ENCODE measurements at places on chromosomes 13 and 19.

DNA sequence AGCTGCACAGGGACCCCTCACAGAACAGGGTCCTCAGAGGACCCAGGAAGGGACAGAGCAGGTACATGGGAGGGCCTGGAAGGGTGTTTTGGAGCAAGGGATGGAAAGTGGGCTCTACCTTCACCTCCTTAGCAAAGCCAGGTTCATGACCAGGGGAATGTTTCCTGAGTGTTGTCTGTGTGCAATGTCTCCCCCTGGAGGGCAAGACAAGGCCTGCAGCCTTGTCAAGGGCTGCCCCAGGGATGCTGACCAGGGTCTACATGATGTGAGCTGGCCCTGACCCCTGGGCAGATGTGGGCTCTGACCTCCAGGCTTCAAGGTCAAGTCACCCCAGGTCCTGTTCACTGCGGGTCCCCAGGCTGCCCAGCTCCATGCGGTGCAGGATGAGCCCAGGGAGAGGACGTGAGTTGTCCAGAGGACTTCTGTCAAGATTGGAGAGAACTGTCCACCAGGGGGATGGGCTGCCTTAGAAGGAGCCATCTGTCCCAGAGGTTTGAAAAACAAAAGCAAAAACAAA lies 1.0 kb upstream of the CEACAM1 start:
- peak; percentile 50 for DNase-seq

DNA sequence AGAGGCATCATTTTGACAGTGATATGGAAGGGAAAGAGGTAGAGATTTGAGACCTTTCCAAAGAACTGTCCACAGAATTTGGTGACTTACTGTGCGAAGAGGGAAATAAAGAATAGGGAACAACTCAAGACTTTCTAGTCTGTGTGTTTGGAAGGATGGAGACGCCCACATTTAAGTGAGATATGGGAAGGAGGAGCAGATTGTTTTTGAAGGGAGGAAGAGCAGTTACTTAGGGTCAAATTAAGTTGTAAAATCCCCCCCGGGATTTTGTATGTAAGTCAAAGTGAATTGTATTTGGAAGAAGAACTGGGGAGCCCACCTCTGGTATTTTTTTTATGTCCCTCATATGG lies 1.2 kb downstream of the USPL1 start:
- no peak for DNase-seq

DNA sequence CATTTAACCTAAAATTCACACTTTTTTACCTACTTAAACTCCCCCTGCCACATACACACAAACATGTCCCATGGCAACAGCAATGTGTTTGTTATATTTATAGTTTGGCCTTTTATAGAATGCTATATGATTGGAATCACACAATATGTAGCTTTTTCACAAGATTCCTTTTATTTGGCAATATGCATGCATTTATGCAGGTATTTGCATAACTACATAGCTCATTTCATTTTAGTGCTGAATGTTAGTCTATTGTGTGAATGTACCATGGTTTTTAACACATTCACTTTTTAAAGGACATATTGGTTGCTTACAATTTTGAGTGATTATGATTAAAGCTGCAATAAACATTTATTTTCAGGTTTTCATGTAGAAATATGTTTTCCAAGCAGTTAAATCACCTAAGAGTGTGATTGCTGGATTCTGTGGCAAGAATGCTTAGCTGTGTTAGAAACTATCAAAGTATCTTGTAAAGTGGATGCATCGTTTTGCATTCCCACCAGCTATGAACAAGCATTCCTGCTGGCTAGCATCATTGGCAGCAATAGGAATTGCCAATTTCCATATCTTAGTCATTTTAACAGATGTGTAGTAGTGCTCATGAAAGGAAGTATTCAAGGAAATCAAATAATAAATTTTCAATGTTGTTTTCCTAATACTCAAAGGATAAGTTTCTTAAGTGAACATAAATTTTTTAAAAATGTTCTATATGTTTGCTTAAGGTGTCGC lies 557.0 kb downstream of the SLITRK1 start:
- DNase-seq, result no peak

DNA sequence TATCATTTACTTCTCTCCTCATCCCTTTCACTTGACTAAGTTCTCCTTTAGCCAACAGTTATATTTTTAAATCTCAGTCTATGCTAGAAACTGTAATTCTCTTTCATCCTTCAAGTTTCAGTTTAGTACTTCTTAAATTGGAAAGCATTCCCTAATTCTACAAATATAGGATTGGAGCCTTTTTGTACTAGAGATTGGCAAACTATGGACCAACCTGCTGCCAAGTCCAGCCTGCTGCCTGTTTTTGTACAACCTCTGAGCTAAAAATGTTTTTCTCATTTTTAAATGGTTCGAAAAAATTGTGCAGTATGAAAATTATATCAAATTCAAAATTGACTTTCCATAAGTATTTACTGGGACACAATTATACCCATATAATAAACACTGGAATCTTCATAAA lies 1381.5 kb upstream of the SPRY2 start:
- DNase-seq, result no peak

DNA sequence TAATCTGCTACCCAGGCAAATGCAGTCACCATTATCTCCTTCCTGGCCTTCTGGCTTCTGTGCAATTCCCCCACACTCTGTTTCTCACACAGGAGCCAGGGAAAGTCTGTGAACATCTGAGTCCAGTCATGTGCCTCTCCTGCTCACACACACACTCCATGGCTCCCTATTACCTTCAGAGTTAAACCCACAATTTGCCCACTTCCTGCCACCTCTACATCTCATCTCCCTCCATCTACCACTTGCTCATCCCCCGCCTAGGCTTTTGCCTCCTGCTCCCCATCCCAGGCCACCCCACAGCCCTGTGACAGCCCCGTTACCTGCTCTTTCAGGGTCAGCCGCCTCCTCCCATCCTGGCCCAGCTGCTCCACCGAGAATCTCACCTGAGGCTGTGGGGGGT lies 13.5 kb downstream of the IL12RB1 start:
- DNase-seq, result no peak

DNA sequence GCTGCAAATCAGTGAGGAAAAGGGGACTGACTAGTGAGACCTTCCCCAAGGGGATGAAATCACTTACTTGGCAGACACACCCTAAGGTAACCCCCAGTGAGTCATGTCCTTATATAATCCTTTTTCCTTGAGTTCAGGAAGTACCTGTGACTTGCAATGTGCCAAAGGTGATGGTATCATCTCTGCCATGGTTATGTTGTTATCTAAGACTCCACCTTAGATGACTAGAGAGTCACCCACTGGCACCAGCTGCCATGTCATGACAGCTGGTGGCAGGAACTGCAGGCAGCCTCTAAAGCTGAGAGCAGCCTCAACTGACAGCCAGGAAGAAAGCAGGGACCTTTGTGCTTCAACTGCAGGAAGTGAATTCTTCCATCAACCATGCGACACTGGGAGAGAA lies 12.5 kb downstream of the PBX4 start:
- no peak for DNase-seq

DNA sequence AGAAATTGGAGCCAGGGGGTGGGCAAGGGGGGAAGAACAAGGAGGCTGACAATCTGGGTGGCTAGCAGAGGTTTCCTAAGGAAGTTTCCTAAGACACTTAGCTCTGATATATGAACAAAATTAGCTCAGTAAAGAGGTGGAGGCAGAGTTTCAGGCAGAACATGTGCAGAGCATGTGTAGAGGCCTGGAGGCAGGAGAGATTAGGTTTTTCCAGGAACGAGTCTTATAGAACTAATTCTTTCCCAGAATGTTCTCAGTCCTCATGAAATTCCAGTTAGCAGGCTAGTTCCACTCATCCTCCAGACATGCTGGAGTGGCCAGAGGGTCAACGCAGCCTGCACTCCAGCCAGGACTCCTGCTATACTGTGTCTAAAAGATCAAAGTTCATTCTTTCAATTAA lies 184.7 kb downstream of the LACC1 start:
- no peak for DNase-seq

GRCh38 chr19:8150998-8151766 lies 1.8 kb upstream of the FBN3 start:
- no peak for DNase-seq

GRCh38 chr13:113474179-113474578 lies 16.3 kb downstream of the DCUN1D2 start:
- no peak for DNase-seq

- DNase-seq, result no peak
Measured at GRCh38 chr13:23945612-23946011, 48.3 kb upstream of the C1QTNF9B start.

DNA sequence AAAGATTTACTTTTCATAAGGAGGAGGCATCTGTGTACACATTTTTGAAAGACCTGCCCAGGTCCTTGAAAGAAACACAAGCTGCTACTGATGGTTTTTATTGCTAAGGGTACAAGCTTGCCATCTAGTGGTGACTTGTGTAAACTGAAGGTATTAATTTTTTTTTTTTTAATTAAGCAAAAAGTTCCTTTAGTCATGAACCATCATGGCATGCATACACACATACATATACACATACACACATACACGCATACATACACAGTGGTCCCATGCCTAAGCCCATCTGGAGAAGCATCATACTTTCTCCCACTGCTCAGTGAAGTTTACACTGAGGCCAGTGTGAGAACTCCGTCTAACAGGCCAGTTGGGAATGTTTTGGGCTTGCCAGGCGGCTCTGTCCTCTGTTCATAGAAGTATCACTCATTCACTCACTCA lies 312.5 kb downstream of the DCLK1 start:
- no peak for DNase-seq

DNA sequence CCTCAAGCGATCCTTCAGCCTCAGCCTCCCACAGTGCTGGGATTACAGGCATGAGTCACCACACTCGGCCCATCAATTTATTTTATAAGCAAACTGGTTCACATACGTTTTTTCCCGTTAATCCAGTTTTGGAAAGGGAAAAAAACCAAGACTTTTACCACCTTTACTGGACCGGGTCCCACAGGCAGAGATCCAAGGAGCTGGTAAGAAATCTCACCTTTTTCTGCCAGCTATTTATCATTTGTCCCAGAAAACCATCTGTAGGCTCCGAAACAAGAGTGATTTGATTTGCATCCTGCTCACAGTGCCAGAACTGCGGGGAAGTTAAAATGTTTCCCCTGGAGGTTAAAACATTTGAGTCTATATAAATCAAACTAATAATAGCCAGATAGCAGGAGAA lies 6.3 kb upstream of the FUT2 start:
- DNase-seq, result no peak

DNA sequence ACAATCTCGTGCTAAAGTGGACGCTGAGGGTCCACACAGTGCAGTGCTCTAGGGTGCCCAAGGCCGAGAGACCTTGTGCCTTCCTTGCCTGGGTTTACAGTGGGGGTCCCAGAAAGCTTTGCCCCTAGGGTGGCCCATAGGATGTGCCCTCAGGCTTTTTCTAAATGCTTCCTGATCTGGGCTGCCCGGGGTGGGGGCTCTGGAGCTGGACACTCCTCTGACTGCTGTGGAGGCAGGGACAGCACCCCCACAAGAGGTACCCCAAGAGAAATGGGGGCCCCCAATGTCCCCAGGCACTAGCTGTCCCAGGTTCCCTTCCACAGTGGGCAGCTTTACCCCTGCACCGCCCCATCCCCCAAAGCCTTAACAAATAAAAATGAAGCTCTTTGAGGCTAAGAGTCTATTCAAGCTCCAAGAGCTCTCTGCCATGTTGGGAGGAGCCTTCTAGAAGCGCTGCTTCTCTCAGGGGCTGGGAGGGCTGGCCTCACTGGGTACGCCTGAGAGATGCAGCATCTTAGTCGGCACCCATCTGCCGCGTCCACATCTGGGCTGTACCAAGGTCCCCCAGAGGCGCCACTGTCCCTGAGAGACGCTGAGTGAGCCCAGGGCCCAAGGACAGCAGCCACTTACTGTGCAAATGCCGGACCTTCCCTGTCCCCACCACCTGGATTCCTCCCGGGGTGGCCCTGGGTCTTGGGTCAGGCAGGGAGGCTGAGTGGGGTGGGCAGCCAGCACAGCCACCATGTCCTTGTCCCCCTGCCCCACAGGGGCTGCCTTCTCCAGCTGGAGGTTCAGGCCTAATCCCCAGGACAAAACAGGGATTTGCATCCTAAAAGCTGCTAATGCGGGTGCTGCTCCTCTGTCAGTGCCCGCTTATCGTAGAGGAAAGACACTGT lies 27.4 kb downstream of the CEBPA start:
- no peak for DNase-seq

DNA sequence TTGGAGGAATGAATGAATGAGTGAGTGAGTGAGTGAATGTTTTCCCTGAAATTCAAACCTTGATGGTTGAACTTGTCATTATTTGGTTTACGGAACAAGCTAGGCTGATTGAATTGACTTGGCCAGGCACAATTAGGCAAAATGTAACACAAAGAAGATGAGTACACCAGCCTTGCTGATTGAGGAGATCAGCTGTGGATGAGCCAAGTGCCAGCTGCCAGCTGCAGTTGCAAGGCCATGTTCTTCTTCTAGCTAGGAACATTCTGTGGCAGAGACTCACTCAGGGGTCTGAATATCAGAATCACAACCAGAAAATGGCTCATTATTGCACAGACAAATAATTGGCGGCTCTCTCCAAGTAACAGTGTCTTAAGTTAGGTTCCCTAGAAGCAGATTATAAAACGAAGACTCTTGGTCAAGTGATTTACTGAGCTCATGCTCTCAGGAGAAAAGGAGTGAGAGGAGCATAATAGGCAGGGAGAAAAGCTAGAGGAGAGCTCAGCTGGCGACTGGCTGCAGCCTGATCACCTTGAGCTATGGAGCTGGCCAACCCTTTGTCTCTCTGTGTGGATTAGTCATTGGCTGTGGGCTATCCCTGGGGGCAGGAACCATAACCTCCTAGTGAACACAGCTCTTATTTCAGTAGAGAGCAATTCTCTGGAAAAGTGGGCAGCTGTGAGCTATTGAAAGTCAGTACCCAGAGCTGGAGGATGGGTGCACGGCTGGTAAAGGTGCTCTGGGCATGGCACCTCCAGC lies 225.3 kb upstream of the SERP2 start:
- no peak for DNase-seq

DNA sequence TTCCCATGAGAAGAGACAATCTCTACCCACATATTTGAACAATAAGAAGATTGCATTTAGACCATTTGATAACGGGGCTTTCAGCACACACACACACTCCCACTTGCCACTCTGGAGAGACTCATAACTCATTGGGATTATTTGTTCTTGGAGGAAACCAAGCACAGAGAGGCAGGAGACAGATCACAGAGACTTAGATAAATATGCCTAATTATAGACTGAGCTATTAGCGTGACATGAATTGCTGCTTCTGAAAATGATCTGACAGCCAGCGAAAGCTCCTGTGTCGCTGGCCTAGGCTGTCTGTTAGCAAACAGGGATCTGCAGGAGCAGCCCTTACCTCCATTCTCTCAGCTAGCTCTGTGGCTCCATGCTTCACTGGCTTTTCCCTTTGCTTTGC lies 111.4 kb downstream of the CCNA1 start:
- no peak for DNase-seq

GRCh38 chr19:10450853-10451609 lies 30.7 kb downstream of the PDE4A start:
- DNase-seq, result no peak

DNA sequence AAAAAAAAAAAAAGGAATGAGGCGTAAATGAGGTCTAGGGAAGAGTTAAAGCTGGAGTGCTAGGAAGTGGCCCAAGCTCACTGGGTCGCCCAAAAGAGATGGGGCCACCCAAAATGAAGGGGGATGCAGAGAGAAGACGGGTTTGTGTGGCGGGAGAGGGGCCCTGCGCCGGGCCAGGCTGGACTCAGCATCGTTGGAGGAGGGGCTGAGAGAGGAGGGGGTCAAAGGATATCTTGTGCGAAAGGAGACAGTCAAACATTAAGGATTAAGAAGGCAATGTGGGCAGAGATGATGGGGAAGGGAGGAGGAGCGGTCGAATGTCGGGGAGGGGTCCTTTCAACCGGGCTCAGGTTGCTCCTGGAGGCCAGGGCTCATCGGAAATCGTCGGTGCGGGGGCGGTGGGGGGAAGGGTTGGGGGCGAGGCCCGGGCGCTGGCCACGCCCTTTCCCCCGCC lies 825 bp upstream of the CARM1 start:
- no peak for DNase-seq

- DNase-seq, result no peak
Measured at GRCh38 chr19:6032827-6033226, 54.9 kb upstream of the RANBP3 start.

All from stimulated activated CD8-positive, alpha-beta memory T cell treated with anti-CD3 and anti-CD28 coated beads, Interleukin-7, amount 100 ng/mL, for 1 hour (primary cell).